ENCODE measurements at places on chromosomes 16 and 17. TPM values are rescaled to one million over a fixed set of nuclear protein-coding genes. Genes with fewer than 3 reads are reported as not detected.

DNA sequence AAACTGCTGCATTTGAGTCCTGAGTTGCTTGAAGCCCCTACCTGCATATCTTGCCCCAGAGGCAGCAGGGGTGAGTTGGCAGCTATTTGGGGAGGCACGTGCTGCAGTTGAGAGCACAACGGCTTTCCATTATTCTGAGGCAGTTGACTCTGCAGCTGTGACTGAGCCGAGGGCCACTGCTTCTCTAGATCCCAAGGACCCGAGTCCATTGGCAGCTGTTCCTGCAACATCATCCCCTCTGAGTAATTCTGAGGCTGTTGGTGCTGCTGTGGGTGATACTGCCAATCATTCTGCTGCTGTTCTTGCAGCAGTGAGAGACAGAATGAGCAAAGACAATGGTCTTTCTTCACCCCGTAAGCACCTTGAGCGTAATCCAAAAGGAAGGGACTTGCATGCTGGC, 12.7 kb downstream of the TERF2IP start:
- DNase-seq = no peak

Gene GAST
- not detected for polyA plus RNA-seq

DNA sequence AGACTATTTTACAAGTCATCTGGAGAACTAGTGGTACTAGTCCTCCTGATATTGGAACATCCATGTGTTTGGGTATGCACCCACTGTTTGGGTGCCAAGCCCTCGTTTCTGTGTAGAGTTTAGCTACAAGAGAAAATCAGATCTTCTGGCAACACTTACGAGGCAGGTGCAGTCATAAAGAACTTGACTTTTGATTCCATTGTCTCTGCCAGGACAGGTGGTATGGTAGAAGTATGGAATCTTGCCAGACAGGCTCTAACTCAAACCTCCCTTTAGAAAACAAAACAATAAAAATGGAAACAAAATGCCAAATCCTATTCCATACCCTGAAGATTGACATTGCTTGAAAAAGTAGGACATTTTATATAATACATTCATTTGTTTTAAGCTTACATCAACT, 16.0 kb downstream of the RNF43 start:
- no peak for DNase-seq

DNA sequence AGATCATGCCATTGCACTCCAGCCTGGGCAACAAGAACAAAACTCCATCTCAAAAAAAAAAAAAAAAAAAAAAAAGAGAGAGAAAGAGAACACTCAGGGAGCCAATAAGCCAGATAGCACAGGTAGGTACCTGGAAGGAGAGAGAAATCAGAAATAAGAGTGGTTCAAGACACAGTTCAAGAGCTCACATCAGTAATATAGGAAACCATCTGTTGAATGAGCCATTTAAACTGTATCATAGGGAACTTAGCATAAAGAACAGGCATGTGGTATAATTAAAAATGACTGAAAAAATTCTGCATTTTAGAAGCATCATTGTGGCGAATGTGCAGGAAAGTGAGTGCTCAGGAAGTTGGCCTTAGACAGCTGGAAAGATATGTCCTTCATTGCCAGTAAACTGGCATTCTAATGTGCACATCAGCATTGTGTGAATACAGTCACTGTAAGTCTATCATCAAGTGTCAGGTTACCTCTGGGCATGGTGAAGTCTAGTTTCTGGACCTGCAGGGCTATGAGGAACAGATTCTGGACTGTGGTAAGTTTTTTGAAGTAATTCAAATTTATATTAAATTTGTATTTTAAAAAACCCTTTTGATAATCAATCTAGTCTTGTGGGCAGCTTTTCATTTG, 20.4 kb downstream of the KRT12 start:
- DNase-seq = no peak

DNA sequence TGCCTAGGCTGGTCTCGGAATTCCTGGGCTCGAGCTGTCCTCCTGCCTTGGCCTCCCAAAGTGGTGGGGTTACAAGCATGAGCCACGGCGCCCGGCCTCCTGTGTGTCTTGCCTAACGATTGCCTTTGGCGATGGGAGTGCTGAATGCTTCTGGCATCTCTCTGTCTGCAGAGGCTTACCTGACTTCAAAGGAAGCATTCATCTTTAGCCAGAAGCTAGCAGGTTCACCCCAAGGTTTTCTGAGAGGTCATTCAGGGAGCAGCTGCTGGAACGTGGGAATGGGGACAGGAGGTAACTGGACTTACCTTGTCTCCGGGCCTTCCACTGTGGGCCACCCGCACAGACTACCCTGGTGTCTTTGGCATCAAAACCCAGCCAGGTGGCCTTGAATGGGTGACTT, 54.7 kb downstream of the PLCG2 start:
- DNase-seq = no peak

DNA sequence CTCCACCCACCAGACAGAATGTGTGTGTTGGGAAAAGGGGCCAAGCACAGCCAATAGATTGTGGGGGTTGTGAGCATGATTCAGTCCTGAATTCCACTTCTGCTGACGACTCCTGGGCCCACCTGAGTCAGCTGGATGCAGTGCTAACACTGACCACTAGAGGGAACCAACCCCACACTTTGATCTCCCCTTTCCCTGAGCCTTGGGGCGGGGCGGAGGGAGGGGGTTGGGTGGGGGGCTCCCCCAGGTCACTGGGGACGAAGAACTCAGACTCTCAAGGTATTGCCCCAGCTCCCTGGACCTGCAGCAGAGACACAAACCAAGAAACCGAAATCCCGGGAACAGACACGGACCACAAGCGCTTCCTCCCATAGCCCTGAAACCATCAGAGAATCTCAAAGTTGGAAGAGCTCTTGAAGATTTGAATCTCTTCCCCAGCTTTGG, 621 bp upstream of the CSHL1 start:
- peak; percentile 42 for DNase-seq

- no peak for DNase-seq
These were observed 123.8 kb upstream of the RPL38 start for GRCh38 chr17:74079537-74080300.

- DNase-seq = no peak
These were observed 49.7 kb downstream of the PGS1 start for GRCh38 chr17:78428025-78428575.

DNA sequence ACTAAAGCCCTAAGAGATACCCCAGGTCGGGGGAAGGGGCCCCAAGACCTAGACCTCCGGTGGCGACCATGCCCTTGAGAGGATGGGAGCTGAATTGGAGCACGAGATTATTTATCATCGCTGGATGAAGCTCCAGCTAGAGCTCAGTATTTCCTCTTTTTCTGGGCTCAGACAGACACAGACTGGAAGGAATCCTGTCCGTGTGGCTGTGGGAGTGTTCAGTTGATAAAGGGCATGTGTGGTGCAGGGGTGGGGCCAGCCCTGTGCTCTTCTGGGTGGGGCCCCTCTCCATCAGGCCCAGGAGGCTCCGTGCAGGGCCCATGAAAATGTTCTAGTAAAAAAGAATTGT, 6.3 kb upstream of the CBX4 start:
- no peak for DNase-seq

Gene PLD6
- polyA plus RNA-seq = 3.2 TPM

Gene HOXB9
- polyA plus RNA-seq = not detected

Gene DBNDD1
- polyA plus RNA-seq = 5.8 TPM

- peak; percentile 64 for DNase-seq
These were observed 44.2 kb downstream of the NEUROD2 start for GRCh38 chr17:39563476-39563875.

DNA sequence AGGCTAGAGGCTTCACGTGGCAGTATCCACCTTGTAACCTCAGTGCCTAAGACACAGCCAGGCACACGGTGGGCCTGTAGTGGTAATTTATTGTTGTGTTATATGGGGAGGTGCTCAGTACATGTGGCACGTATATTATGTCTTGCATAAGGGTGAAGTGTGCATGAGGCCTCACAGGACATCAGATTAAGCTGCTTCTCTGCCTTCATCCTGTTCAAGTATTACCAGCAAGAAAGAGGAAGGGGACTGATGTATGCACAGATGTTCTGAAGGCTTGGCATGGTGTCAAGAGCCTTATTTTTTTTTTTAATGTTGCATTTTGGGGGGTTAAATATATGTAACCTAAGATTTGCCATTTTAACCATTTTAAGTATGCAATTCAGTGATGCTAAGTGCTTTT, 71.6 kb downstream of the ABCC1 start:
- no peak for DNase-seq

Gene CDH11
- 32.7 TPM for polyA plus RNA-seq

DNA sequence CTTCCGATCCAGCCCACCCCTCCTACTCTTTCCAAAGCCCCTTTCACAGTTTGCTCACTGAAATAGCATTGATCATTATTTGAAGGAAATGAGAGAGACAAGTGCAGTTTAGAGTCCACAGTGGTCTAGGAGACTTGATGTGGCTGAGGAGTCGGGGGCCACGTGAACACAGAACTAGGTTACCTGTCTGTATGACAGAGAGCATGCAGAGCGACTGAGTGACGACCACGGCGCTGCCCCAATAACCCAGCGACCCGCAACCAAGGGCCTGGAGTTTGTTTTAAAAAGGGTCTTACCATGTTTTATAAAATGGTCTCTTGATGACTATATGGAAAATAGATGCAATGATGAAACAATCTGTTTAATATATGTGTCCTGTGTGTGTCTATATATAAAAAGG, 39.5 kb downstream of the NDEL1 start:
- no peak for DNase-seq

GRCh38 chr16:59391617-59392364, 657.7 kb upstream of the GOT2 start:
- no peak for DNase-seq

- DNase-seq = peak; percentile 7
These were observed 1.2 kb downstream of the RABEP2 start for GRCh38 chr16:28923652-28924398.

Gene NME2
- polyA plus RNA-seq = 777 TPM

DNA sequence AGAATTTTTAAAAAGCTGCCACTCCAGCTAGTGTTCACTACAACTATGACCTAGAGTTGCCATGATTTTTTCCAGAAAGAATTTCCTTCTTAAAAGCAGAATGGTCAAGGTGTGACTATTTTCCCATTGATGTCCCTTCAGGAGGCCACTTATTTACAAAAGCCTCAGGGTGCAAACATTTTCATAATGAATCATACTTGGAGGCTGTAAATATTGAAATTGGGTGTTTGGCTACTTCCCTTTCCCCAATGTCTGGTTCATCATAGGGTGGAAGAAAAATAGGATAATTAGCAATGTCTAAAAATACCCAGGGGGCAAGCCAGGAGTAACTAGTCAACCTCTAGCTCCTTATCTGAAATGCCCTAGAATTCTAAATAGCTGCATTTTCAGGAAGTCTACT, 18.8 kb downstream of the AXIN2 start:
- DNase-seq = no peak

- peak; percentile 85 for DNase-seq
These were observed at the start of gene OSBPL7 for GRCh38 chr17:47821424-47822391. Gene OSBPL7 (minus strand): TSS chr17:47821794. CDS start chr17:47820278, 1,516 bp downstream.

DNA sequence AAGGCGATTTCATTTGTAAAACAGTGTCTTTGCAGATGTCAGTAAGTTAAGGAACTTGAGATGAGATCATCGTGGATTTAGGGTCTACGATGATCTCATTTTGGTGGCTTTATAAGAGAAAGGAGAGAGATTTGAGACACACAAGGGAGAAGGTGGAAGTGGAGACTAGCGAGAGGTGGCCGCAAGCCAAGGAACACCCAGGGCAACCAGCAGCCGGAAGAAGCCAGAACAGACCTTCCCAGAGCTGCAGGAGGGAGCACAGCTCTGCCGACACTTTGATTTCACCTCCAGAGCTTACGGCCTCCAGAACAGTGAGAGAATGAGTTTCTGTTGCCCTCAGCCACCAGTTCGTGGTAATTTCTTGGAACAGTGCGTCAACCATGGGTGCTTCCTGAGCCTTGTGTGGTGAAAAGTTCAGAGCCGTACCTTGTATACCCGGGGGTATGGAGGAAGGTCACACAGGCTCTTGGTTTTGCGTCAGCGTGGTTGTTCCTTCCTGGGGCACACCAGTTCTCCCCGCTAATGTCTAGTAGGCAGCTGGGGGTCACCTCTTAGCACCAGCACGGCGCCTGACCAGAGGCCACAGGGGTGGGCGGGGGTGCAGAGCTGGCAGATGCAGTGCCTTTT, 12.9 kb upstream of the SEC14L1 start:
- no peak for DNase-seq

- DNase-seq = peak; percentile 96
These were observed 5.9 kb downstream of the CORO7 start for GRCh38 chr16:4410335-4411075.

DNA sequence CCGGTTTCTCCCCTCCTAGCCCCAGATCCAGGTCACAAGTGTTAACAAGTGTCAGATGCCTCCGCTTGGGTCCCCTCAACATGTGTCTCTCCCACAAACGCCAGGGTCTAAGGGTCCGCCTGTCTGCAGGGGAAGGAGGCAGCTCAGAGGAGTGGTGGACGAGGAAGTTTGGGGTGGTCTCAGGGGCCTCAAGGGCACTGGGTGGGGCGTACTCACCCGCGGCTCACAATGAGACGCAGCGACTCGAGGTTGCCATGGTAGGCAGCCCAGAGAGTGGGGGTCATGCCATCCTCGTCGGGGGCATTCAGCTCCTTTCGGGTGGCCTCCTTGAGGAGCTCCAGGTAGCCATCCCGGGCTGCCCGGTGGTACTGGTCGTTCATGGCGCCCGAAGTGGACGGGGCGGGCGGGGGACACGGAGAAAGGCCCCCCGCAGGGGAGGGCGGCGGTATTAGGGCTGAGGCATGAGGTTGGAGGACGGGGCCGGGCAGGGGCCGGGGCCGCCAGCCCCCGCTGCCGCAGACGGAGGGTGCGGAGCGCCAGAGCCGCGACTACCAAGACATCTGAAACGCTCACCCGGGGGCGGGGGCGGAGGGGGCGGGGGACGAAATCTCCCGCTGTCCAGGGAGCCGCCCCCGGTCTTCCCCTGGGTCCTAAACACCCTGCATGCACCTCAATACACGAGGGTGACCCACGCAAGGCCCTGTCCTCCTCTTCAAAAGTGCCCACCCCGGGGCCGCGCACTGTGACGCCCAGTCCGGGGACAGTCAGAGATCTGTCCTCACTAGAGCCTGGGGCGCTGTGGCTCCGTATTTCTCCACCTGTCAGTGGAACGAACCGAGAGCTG, at the start of gene USH1G:
Gene USH1G (minus strand): TSS at position 562 of the 844 bp plus-strand sequence. CDS start 182 bp downstream, at position 380.
- DNase-seq = no peak

Gene TP53TG3B
- not detected for polyA plus RNA-seq

- DNase-seq = no peak
These were observed 81.1 kb downstream of the TNRC6C start for GRCh38 chr17:78039581-78039980.

Gene KRT9
- polyA plus RNA-seq = not detected

GRCh38 chr17:5297245-5297644, 15.2 kb downstream of the RABEP1 start:
- DNase-seq = no peak

- DNase-seq = no peak
These were observed 8.4 kb downstream of the FBXO47 start for GRCh38 chr17:38958756-38959155.

All from lung (tissue), 17 donors.